ENCODE measurements at places on chromosomes 5 and 9.

DNA sequence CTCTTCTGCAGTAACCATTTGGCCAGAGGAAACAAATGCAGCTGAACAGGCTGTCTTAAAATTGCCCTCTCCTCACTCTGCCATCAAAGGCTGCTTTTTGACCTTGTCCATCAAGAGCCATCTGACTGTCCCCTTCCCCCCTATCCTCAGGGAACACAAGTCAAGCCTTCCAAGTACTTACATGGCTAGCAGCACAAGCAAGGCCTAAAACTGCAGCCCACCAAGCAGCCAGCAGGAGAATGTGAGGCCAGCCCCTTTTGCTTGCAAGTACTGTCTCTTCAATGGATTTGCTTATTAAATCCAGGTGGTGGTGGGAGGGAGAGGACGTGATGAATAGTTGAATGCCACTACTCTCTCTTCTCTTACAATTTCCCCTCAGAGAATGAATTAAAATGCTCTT, 83.5 kb downstream of the HTR1A start:
- no peak for DNase-seq

- DNase-seq: no peak
Measured at GRCh38 chr9:2299843-2300205, 284.7 kb downstream of the SMARCA2 start.

- no peak for DNase-seq
Measured at GRCh38 chr5:14229181-14229580, 86.0 kb downstream of the TRIO start.

DNA sequence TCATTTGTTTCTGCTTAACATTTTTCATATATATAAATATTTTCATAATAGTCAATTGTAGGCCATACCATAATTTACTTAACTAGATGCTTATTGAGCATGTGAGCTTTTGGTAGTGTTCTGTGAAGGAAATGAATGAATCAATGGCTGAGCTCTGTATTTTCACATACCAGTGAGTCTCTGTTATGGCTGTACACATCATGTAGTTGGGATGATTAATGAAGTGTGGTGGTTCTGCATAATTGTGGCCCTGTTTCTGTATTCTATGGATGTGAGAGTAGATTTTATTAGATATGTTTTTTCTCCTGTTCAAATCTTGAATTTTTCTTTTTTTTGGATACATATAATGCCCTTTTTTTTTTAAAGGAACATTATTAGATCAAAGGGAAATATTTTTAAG, 56.2 kb downstream of the CTNNA1 start:
- DNase-seq: no peak

DNA sequence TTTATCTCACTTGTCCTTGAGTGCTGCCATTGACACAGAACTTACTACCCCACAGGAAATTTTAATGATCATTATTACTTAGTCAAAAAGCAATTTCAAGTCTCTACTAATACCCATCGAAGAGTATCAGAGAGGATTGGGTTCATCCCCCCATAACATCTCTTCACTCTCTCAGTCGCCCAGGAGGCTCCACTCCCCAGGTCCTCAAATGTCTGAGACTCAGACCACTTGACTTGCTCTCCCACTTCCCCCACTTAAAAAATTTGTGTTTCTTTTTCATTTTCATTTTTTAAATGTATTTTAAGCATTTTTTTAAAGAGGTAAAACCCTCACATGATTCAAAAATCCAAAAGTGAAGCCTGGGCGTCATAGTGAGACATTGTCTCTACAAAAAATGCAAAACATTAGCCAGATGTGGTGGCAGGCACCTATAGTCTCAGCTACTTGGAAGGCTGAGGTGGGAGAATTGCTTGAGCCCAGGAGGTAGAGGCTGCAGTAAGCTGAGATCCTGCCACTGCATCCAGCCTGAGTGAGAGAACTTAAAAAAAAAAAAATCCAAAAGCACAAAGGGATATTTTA, 56.8 kb upstream of the TRAF1 start:
- no peak for DNase-seq

- DNase-seq: no peak
Measured at GRCh38 chr5:150783422-150783928, 4.9 kb downstream of the SMIM3 start.

- no peak for DNase-seq
Measured at GRCh38 chr5:148523139-148523538, 131.2 kb downstream of the HTR4 start.

DNA sequence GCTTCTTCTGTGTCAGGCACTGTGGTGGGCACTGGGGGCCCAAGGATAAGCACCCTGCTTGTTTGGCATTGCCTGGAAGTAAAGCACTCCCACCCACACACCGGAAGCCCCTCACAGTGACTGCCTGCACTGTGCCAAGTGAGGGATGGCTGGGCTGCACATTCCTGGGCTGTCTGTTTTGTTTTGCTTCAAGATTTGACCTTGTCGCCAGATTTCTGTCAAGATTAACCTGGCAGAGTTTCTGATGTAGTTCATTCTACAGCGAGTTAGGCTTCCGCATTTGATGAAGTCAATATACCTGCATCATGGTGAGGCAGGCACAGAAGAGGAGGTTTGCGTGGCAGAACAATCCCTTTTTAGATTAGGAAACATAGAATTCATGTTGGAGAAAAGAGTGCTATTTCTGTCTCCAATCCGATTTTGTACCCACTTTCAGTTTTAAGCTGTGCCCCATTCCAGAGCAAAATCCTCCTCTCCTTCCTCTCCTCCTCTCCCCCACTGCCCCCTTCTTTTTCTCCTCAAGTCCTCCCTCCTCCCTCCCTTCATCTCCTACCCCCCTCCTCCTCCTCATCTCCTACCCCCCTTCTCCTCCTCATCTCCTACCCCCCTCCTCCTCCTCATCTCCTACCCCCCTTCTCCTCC, 14.4 kb upstream of the BOD1 start:
- DNase-seq: no peak

DNA sequence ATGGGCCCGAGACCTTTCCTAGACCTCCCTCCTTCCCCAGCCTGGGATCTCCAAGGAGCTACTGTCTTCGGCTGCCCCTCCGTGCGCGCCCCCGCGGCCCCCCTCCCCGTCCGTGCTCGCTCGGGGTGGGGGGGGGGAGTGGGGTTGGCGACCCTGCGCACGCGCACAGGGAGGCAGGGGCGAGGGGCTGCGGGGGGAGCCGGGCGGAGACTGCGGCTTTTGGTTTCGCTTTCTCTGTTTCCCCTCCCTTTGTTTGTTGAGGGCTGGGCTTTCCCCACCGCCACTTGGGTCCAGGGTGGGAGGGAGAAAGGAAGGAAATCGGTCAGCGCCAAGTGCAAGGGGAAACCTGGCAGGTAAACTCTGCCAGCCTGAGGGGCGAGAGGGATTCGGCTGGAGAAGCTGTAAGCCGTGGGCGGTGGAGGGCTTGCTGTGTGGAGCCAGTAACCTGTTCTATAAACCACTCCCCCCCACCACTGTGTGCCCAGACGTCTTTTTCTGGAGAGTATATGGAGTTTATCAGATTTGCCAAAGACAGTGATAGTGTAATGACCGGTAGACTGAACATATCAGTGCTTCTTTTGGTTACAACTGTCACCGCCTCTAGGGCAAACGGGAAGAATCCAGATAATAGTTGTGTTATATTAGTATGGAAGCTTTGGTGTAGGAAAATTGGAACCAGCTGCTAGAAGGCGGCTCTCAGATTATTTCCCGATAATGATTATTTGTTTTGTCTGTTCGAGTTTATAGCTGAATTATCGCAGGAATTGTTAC, 684 bp downstream of the DNAJA1 start:
- DNase-seq: peak; percentile 82

Data from ecto neural progenitor cell (in vitro differentiated cells).